GM12892 (cell line): ENCODE measurements at places on chromosomes 2 and 18.

- no peak for DNase-seq
These were observed 66.9 kb downstream of the STK39 start for GRCh38 chr2:168180483-168180882.

DNA sequence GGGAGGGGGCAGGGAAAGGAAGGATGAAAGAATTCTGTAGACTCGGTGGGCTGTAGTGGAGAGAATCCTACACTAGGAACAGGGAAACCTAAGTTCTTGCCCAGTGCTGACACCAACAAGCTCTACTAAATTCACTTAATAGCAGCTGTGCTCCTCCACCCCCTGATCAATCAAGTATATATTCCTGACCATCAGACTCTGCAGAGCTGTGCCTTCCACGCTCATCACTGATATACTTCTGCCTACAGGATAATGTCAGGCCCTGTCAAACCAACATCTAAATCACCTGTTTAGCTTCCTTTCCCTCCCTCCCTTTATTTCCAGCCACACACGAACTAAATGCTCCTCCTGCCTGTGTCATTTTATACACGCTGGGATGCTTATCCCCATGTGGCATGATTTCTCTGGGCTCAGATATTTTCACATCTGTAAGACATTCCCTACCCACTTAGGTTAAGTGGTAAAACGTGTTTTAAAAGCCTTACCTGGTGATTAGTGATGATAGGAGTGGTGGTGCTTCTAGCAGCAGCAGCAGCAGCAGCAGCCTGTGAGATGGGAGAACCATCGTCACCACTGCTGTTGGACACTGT, 301.9 kb downstream of the LRRTM1 start:
- no peak for DNase-seq

DNA sequence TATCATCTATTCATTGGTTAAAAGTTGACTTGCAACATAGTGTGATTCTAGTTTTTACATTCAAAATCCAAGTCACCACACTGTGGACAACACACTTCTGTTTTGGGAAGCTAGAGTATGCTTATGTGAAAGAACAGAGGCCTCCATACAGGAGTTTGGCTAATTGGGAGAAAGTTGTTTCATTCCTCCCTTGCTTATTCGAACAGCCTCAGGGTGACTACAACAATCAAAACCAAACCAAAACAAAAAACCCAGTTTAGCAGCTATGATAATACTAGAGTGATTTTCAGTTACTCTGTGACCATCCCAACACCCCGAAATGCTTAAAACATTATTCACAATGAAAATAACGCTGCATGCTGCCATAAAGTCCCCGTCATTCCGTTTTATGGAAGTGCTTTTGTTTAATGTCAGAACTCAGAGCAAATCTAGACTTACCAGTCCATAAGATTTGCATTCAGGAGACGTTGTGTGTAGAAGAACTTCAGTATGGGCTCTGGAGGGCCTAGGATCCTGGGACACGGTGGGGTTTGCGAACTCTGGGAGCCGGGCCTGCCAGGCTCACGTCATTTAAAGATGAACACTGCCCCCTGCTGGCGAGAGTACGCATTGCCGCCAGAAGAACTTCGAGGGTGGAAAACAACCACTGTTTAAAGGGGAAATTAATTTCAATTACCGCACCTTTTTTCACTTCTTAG, 111.4 kb downstream of the FTCDNL1 start:
- DNase-seq: no peak

DNA sequence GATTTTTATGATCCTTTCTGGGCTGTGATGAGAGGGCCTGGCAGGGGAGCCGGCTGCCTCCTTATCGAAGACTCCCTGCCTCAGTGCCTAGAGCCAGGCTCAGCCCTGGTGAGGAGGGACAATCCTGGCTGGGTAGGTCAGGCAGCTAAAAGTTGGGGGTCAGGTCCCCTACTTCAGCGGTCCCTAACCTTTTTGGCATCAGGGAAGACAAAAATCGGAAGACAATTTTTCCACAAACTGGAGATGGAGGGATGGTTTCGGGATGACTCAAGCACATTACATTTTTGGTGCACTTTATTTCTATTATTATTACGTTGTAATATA, 53.1 kb downstream of the HS1BP3 start:
- no peak for DNase-seq

GRCh38 chr18:60664736-60665135, 292.2 kb upstream of the MC4R start:
- DNase-seq: no peak
